ENCODE measurements at places on chromosomes 5 and 9. TPM values are rescaled to one million over a fixed set of nuclear protein-coding genes. Genes with fewer than 3 reads are reported as not detected.

MAMDC4 gene
- total RNA-seq: 2.4 TPM

PCDHA6 gene
- total RNA-seq: not detected

DNA sequence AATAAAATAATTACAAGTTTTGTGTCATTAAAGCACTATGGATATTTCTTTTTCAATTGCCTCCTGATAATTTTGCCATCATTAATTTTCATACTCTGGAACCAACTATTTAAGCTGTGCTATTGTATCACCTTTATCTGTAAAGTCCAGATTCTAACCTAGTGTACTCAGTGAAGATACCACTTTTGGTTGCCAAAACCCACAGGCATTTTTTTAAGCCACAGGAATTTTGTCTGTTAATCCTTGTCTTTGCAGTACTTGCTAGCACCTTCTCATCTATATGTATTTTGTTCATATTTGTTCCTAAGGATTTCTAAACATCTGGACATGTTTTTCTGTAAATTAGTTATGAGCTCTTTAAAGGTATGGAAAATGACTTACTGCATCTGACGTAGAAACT, 481.4 kb upstream of the DAB2 start:
- no peak for DNase-seq

DNA sequence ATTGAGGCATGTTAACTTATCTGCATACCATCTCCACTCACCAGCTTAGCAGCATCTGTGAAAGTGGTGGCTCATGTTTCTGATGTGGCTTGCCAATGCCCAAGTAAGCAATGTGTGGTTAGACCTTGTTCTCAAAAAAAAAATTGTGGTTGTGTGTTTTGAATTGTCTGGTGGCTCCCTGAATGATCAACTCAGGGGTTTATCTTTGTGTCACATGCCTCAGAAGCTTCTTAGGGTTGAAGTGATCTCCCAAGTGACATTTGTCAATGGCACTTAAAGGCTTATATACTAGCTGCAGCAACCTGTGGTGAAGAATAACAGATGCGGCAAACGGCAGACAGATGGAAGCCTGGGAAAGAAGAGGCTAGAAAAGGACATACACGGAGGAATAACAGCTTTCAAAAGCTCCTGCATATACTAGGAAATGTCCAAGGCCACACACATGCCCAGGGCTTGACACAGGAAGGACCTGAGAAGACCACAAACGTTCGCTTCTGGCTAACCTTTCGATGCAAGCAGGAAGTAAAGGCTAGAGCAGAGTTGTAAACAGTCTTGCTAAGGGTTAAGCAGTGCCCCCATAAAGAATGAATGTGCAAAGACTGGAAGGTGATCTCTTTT, 42.2 kb upstream of the FSD1L start:
- DNase-seq: peak; percentile 90

DNA sequence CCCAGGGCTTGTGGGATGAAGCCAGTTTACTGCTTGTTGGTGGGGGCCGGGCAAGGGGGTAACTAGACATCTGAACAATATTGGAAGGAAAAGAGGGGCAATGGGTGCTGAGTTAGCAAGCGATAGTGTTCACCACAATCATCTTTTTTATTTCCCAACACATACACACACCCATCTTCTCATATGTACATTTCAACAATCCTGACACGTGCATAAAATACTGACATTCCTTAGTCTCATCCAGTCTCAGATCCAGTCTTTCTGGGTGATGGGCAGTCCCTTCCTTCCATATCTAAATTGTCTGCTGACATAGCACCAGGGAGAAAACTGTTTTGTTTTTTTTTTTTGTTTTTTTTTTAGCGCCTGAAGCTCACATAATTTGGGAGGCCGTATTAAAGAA, 333.6 kb upstream of the TRPC7 start:
- no peak for DNase-seq

- DNase-seq: no peak
Observed at GRCh38 chr5:61504143-61504770, 172.2 kb downstream of the ZSWIM6 start.

- no peak for DNase-seq
Observed at GRCh38 chr9:34615132-34615531, 3.2 kb upstream of the RPP25L start.

DNA sequence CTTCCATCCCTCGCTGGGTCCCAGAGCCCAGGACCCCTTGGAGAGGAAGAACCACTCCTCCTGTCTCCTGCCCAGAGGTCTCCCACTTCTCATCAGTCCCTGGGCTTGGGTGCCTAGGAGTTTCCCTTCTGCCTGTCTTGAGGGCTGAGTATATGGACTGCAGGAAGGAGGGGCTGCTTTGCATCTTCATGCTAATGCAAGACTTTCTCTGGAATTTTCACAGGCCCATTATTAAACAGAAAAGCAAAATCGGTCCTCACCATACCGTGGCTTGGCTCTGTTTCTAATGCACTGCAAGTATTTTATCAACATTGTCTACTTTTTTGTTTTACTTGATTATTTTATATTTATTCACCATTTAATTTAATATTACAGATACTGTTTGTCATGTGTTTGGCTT, 34.5 kb downstream of the TRIO start:
- DNase-seq: no peak

- no peak for DNase-seq
Observed at GRCh38 chr5:143206196-143207053, 197.1 kb downstream of the NR3C1 start.

- no peak for DNase-seq
Observed at GRCh38 chr5:143426437-143426991, 23.0 kb upstream of the NR3C1 start.
